Lung (tissue), 17 donors: ENCODE measurements at places on chromosomes 6 and 20.

DNA sequence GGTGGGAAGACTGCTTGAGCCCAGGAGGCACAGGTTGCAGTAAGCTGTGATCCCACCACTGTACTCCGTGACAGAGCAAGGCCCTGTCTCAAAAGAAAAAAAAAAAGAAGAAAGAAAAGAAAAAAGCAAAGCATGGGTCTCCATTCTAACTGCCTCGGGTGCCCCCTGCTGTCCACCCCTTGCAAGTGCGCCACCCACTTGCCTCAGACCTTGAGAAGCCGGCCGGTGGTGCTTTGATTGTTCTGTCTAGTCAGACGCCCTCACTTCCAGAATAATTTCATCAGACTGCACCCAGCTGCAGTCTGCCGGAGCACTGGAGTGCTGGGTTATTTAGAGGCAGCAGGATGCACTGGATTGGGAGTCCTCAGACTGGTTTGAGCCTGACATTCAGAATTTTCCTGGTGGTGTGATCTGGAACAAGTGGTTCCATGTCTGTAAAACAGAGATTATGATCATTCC, 17.6 kb upstream of the TM9SF4 start:
- H3K4me3 ChIP-seq = no peak overlapping the region
- H3K27ac ChIP-seq = no peak overlapping the region
- no peaks in the 10 kb centered on the region for H3K36me3 ChIP-seq
- H3K27me3 ChIP-seq = no peaks in the 10 kb centered on the region

DNA sequence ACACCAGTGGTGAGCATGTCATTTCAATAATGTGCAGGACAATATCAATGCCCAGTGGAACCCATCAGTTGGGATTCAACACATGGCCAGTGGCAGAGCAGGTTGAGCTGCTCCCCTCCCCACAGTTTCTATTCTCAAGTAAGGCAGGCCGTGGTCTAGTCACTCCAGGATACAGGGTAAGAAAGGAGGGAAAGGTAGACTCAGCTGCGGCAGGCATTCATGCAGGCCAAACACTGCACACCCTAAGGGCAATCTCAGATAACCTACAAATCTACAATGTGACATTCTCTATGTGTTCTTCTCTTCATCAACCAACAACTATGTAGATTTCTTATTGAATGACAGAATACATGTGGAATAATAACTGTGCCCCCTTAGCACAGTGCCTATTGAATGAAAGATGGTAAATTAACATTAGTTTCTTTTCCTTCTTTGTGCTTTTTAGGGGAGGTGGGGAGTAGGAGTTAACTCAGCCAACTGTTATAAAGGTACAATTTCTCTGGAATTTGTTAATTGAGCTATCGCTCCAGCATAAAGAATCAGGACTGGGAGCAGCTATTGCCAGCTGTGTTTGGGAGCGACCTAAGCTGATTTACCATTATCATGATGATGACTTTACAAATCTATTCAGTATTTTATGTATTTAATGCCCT, 89.7 kb downstream of the FAM50B start:
- DNase-seq = no peak
- H3K36me3 ChIP-seq = no peaks in the 10 kb centered on the region
- H3K4me1 ChIP-seq = no peaks in the 10 kb centered on the region
- peaks cover 8% of the 10 kb centered on the region for H3K27me3 ChIP-seq
- H3K4me3 ChIP-seq = no peak overlapping the region

GRCh38 chr6:118335325-118335816, 212.7 kb upstream of the PLN start:
- H3K36me3 ChIP-seq = no peaks in the 10 kb centered on the region
- DNase-seq = no peak
- no peak overlapping the region for H3K4me3 ChIP-seq
- H3K27ac ChIP-seq = no peak overlapping the region
- H3K4me1 ChIP-seq = no peaks in the 10 kb centered on the region

- DNase-seq = no peak
- H3K36me3 ChIP-seq = no peaks in the 10 kb centered on the region
- peak overlapping the region; percentile 48 for H3K27ac ChIP-seq
- no peaks in the 10 kb centered on the region for H3K27me3 ChIP-seq
These were observed 37.6 kb upstream of the CCN6 start for GRCh38 chr6:112016320-112016719.

DNA sequence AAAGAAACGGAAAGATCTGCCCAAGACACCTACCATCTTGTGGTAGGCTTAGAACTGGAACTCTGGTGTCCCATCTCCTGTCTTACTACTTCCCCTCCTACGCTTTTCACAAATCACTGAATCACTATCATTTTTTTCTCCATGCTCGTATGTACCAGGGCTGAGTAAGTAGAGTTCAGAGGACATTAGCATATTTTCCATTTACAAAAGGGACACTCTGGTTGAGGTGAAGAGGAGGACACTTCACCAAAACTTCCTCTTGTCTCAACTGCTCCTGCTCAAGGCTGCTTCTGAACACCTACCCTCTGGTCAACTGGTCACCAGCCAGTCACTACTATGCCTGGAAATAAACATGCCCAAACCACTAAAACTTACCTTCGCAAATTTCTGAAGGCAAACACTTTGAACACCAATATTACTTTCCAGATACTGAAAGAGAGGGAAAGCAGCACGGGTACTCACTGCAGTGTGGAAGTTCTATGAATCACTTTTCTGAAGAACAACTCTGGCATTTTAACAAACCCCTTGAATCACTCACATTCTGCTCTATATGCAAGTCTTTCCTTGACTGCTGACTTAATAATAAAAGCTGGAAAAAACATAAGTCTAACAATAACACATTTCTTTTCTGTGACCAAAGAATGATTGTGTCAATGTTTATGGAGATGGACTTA, 123.3 kb downstream of the INSM1 start:
- no peak overlapping the region for H3K27ac ChIP-seq
- no peaks in the 10 kb centered on the region for H3K27me3 ChIP-seq
- peaks cover 8% of the 10 kb centered on the region for H3K4me1 ChIP-seq
- peaks cover 12% of the 10 kb centered on the region for H3K36me3 ChIP-seq

- H3K27ac ChIP-seq = no peak overlapping the region
- no peak for DNase-seq
- H3K36me3 ChIP-seq = no peaks in the 10 kb centered on the region
- no peak overlapping the region for H3K4me3 ChIP-seq
- no peaks in the 10 kb centered on the region for H3K4me1 ChIP-seq
- H3K27me3 ChIP-seq = no peaks in the 10 kb centered on the region
These were observed 202.0 kb downstream of the WDR27 start for GRCh38 chr6:169499848-169500247.

- H3K36me3 ChIP-seq = no peaks in the 10 kb centered on the region
- H3K27me3 ChIP-seq = no peaks in the 10 kb centered on the region
These were observed 43.7 kb upstream of the DST start for GRCh38 chr6:56686429-56686828.

DNA sequence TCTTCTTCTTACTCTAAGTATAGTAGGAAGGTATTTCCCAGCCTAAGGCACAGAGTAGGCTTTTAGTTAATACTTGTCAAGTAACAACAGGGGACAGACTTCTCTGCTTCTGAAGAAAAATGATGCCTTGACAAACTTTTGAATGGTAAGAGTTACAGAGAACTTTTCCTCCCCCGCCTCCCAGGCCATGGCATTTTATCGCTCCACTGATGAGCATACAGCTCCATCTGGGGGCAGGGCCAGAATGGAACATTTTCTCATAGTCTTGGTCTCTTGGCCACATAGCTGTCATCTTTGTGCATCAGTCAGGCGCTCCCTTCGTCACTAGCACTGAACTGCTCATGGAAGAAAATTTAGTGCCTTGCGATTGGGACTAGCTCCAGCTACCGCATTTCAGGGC, 1066.8 kb upstream of the CITED2 start:
- DNase-seq = peak; percentile 63
- no peaks in the 10 kb centered on the region for H3K27me3 ChIP-seq
- H3K36me3 ChIP-seq = no peaks in the 10 kb centered on the region
- H3K4me1 ChIP-seq = no peaks in the 10 kb centered on the region
- H3K4me3 ChIP-seq = no peak overlapping the region

GRCh38 chr20:58088625-58089024, 139.8 kb downstream of the ANKRD60 start:
- no peaks in the 10 kb centered on the region for H3K4me1 ChIP-seq
- no peak for DNase-seq
- H3K27me3 ChIP-seq = no peaks in the 10 kb centered on the region
- H3K27ac ChIP-seq = no peak overlapping the region
- no peak overlapping the region for H3K4me3 ChIP-seq

DNA sequence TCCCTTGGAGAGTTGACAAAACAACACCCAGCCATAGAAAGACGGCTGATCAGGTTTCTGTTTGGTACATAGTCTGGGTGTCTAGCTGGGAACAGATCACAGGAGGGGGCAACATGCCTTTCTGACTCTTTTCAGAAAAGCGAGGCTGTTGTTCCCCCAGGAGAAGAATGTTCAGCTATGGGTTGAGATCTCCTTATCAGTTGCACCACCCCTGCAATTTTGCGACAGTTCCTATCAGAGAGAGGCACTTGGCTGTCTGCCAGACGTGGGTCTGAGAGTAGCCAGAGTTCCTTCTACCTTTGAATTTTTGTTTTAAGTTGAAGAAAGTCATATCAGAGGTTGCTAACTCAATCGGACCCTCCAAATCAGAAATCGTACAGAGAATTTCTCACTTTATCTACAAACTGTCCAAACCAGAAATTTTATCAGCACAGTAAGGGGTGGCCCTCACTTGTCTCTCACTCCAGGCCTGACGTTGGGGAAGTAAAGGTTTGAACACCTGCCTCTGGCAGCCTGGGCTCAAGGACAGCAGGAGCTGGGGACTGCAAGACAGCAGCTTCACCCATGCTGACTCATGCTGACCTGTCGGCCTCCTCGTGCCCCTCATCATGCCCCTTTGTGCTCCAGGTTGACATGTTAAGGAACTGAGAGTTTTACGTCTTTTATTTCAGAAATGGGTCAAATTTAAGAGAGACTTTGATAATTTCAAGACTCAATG, 42.3 kb downstream of the TMC2 start:
- no peak overlapping the region for H3K4me3 ChIP-seq
- H3K36me3 ChIP-seq = no peaks in the 10 kb centered on the region
- peak; percentile 22 for DNase-seq
- no peak overlapping the region for H3K27ac ChIP-seq

DNA sequence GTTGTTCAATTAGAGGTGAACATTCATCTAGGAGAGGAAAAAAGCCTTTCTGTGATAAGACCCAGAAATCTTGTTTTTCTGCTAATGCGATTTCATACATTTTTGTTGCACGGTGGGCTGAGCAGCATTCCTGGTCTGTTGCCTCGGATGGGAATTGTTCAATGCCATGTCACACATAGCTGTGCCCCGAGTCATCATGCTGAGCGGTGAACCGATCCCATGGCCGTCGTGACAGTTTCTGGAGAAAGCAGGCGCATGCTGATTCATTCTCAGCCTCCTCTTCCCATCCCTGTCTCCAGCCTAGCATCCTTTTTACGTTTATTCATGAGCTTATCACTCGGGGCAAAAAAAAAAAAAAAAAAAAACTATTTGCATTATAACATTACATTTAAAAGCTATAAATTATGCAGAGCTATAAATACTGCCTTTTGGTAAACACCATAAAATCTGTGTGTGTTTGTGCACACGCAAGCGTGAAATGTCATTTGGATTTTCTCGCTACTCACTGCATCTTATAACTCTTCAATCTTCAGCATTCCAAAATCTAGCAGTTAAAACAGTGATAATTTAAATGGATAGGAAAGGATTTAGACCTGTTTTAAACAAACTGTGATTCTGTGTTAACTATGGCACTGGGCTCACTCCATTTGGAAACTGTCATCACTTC, 58.9 kb upstream of the IFNGR1 start:
- no peaks in the 10 kb centered on the region for H3K4me1 ChIP-seq
- H3K27me3 ChIP-seq = no peaks in the 10 kb centered on the region
- H3K4me3 ChIP-seq = no peak overlapping the region
- no peak overlapping the region for H3K27ac ChIP-seq
- DNase-seq = no peak

GRCh38 chr6:35541836-35542235, 29.1 kb upstream of the TULP1 start:
- no peak overlapping the region for H3K4me3 ChIP-seq
- no peaks in the 10 kb centered on the region for H3K4me1 ChIP-seq
- no peak overlapping the region for H3K27ac ChIP-seq
- no peaks in the 10 kb centered on the region for H3K36me3 ChIP-seq
- no peak for DNase-seq

- DNase-seq = no peak
- no peaks in the 10 kb centered on the region for H3K27me3 ChIP-seq
These were observed 171.6 kb upstream of the SMLR1 start for GRCh38 chr6:130655586-130655985.

- no peak for DNase-seq
- no peak overlapping the region for H3K27ac ChIP-seq
- H3K4me1 ChIP-seq = peaks cover 19% of the 10 kb centered on the region
- H3K27me3 ChIP-seq = no peaks in the 10 kb centered on the region
These were observed 21.3 kb upstream of the TLDC2 start for GRCh38 chr20:36854348-36855240.

DNA sequence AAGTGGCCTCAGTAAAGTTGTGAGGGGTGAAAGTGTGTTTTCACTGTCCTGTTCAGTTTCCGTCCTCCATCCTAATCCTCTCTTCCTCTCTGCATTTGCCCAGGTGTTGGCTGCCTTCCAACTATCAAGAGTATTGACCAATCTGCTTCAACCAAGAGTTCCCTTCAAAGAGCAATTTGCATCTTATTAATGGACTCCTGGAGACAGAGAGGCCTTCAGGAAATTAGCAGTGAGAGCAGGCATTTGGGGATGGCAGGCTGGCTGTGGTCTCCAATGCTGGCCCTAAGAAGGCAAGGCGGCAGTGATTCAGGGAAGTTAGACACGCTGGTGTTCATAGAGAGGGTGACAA, 77.2 kb downstream of the GPR6 start:
- H3K4me3 ChIP-seq = no peak overlapping the region
- no peak overlapping the region for H3K27ac ChIP-seq
- H3K27me3 ChIP-seq = no peaks in the 10 kb centered on the region
- peak; percentile 11 for DNase-seq

GRCh38 chr6:150830439-150831165, 34.9 kb upstream of the MTHFD1L start:
- H3K4me1 ChIP-seq = peaks cover 1% of the 10 kb centered on the region
- H3K27me3 ChIP-seq = no peaks in the 10 kb centered on the region
- DNase-seq = no peak
- no peak overlapping the region for H3K4me3 ChIP-seq
- no peak overlapping the region for H3K27ac ChIP-seq
